ENCODE measurements at places on chromosomes 16 and 17.

DNA sequence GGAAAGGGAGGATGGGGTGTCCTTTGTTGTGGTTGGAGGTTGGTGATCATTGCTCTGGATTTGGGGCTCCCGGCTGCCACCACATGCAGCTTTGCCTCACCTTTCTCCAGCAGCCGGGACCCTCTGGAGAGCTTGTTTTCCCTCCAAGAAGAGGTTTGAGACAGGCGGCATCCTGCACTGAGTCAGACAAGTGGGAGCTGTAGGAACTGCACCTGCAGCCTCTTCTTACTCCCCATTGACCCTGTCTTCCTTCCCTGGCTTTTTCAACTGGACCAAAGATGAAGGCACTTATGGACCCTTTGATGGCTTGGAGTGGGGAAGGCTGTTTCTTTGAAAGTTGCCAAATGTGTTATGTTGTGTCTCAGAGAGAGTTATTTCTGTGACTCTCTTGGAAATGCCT, 16.6 kb downstream of the KCTD2 start:
- DNase-seq: no peak

DNA sequence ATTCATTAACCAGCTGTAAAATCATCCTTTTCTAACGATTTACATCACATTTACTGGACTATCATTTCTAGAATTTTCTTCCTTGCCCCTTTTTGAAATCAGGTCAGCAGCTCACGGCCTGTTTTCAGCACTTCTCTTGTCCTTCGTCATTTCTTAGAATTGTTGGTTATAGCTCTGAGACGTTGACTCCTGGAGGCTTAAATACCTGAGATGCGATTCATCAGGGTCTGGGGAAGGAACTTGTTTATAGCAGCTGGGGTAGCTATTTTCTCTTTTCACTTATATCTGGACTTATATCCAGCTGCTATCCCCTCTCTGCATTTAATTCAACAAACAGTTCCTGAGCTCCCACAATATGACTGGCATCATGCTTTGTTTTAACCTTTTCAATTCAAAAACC, 338.7 kb upstream of the TNRC6C start:
- no peak for DNase-seq

DNA sequence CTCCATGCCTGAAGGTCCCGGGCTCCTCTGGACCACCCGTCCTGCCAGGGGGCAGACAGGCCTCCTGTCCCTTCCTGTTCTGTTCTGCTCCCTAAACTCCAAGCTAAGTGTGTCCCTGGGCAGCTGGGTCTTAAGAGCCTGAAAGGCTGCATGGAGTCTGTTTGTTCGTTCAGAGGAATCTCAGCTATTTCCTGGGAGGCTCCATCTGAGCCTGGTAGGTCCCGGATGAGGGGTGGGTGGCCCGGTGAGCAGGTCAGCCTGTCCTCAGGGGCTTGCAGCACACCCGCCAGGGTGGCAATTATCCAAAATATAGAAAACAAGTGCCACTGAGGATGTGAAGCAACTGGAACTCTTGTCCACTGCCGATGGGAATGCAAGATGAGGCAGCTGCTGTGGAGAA, 12.6 kb downstream of the ACTG1 start:
- DNase-seq: no peak

DNA sequence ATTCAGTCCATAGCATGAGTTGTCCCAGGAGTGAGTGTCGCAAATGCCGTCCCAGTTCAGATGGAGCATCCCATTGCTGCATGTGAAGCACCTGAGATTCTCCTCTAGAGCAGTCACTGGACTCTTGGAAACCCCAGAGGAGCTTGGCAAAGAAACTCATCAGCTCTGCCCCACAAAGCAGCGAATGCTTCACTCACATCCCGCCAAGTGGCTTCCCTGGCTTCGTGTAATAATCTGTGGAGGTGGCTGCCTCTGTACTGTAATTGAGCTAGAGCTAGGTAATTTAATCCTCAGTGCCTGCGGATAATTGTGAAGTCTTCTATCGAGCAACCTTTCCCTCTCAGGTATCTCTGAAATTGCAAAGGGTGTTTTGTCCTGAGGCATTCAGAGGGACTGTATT, 107.1 kb downstream of the SNX29 start:
- DNase-seq: no peak

- DNase-seq: no peak
Observed at GRCh38 chr17:66949501-66949900, 15.0 kb upstream of the CACNG4 start.

GRCh38 chr17:80843741-80844156, 147.9 kb upstream of the CHMP6 start:
- DNase-seq: no peak

- no peak for DNase-seq
Observed at GRCh38 chr17:31677681-31678080, 181.4 kb downstream of the COPRS start.

DNA sequence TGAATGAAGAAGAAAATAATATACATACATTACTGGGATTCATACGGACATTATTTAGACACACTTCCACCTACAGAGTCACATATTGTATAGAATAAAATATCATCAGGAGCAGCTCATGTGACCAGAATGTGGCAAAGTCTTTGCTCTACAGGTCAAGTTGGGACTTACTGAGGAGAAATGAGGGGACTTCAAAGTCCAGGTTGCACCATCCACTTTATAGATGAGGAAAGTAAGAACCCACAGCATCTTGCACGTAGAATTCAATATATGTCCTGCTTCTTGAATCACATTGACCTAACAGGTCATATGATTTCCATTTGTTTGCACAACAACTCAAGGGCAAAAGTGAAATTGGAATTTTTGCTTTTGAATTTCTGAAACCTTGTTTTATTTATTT, 524.3 kb downstream of the WWOX start:
- no peak for DNase-seq

GRCh38 chr17:31428111-31428510, 36.6 kb downstream of the RAB11FIP4 start:
- DNase-seq: no peak

DNA sequence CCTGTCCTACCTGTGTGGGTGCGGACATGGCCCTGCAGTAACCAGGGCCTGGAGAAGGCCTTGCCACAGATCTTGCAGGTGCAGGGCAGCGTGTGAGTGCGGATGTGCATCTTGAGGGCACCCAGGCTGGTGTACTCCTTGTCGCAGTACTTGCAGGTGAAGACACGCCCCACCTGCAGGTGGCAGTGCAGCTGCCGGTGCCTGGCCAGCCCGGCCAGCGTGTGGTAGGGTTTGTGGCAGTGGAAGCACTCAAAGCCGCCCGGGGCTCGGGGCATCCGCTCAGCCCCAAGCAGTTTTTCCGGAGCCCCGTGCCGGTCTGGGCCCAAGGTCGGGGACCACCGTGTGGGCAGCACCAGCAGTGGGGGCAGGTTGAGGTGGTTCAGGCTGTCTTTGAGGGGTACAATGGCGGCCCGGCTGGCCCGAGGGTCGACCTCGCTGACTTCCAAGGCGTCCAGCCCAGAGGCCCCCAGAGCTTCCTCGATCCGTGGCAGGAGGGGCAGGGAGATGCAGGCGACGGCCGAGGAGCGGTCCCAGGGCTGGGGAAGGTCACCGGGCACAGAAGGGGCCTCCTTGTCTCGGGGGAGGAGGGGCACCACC, 5.1 kb downstream of the SNAI3 start:
- DNase-seq: no peak

DNA sequence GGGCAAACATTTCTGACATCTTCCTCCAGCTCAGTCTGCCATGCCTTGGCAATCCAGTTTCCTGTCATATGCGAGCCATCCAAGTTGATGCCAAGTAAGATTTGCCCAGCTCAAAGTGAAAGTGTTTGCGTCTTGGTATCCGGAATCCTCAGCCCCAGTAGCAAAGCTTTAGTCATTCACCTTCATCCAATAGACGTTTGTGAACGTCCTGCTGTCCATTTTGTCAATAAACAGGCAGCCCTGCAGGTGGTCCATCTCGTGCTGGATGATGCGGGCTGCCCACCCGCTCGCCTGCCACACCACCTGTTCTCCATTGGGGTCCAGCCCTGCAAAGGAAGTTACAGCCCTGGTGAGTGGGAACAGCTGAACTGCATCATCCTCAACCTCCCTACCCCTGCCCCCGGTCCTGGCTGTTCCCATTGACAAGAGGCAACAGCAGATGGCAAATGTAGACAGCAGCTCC, 1.5 kb downstream of the PDF start:
- DNase-seq: peak; percentile 58

GRCh38 chr17:40284085-40284713, 3.5 kb upstream of the CDC6 start:
- DNase-seq: peak; percentile 33

GRCh38 chr17:5139458-5139732, 23.6 kb downstream of the USP6 start:
- no peak for DNase-seq

GRCh38 chr17:14211801-14212200, 24.9 kb downstream of the CDRT15 start:
- no peak for DNase-seq

- DNase-seq: no peak
Observed at GRCh38 chr17:6377906-6378305, 57.0 kb downstream of the AIPL1 start.

DNA sequence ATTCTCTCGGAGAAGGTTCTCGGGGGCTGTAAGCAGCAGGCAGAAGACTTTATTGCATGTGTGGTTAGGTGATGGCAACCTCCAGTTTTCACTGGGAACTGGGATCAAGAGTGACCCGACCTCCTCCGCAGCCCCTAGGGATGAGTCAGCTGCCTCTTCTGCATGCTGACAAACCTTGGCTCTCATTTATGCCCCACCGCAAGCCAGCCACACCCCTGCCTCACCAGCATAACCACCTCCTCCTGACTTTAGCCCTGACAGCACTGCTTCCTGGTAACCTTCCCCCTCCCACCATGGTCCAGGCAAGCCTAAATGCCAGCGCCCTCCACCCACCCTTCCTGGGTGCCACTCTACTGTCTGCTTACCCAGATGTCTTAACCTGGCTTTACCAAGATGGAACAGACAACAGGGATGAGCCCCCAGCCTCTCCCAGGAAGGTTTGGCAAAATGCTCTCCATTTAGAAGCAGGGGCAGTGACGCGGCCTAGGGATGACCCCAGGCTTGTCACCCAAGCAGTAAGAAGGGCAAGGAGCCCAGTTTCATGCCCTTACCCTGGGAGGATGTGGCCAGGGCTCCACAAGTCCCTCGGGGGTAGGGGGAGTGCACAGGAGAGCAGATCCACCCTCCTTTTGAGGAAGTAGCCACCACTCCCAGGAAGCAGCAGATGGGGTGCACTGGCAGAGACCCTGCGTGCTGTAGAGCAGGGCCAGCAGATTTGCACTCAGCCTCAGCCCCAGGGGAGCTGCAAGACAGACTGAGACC, 73.5 kb downstream of the GOSR1 start:
- DNase-seq: peak; percentile 71

- no peak for DNase-seq
Observed at GRCh38 chr16:86857807-86858206, 279.5 kb downstream of the FOXL1 start.

- no peak for DNase-seq
Observed at GRCh38 chr16:46701615-46702014, 12.2 kb downstream of the ORC6 start.

DNA sequence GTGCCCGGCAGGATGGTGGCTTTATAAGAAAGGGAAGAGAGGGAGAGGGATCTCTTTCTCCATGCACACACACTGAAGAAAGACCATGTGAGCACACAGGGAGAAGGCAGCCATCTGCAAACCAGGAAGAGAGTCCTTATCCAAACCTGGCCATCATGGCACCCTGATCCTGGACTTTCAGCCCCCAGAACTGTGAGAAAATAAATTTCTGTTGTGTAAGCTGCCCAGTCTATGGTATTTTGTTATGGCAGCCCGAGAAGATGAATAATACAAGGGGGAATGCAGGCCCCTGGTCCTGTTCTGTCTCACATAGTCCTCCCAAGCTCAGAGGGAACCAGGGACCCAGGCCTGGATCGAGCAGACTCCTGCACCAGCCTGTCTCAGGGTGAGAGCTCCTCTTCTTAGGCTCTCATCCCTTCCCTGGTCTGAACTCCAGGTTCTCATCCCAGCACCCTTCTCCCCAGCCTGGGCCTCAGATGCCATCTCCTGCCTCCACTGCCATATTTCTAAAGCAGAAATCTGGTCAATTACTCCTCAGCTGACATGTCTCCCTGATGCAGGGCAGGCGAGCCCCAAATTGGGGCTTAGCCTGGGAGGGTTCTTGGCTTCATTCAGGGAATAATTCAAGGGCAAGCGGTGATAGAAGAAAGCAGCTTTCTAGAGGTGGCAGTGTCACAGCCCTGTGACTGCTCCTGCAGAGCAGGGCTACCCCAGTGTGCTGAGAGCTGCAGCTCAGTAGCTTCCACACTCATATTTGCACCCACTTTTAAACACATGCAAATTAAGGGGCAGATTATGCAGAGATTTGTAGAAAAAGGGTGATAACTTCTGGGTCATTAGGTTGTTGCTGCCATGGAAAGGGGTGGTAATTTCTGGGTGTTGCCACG, 28.8 kb downstream of the IGFBP4 start:
- no peak for DNase-seq

DNA sequence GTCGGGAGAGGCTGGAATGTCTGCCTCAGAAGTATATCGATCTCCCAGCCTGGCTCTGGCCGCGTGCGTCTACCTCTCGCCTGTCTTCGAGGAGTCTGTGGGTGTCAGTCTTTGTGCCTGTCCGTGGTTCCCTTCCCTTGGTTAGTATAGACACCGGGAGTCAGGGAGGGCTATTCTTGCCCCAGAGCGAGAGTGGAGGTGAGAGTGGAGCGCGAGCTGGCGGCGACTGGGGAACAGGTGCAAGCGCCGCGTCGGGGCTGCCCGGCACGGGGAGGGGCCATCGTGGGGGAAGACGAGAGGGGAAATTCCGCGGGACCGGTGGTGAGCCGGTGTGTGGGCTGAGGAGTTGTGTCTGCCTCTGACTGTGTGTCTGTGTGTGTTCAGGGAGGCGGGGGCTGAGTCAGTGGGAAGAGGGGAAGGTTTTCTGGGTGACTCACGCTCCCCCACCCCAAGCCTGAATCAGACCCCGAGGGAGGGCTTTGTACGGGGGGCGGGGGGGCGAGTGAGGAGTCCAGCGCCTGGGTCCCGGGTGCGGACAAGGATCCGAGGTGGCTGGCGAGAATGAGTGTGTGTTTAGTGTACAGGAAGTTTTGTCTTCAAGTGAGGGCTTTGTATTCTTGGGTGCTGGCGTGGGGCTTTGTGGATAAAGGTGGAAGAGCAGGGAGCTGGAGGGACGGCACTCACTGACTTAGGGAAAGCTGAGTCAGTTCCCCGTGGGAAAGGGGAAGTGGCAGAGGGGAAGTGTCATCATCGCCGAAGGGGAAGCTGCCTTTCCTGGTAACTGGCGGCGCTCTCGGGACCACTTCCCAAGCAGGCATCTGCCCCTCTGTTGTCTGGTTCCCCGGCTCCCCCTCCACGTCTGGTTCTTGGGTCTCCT, 8.6 kb downstream of the KDM6B start:
- DNase-seq: peak; percentile 48

DNA sequence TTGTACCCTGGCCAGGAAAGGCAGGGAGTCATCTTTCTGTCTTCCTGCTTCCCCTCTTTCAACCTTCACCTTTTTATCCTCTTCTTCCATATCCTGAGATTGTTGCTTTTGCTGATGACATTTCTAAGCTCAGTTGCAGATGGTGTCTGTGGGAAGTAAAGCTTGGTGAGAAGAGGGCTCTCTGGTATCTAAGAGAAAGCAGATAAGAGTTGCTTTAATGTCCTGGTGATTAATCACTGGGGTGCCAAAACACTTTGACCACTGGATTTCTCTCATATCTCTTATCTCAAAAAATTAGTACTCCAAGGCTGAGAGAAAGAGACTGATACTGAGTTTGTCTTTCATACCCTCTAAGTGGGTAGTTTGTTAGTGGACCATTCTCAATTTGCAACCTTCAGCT, 71.3 kb downstream of the NEUROD2 start:
- no peak for DNase-seq

GRCh38 chr16:89444151-89444723, 46.1 kb downstream of the ANKRD11 start:
- DNase-seq: no peak

- no peak for DNase-seq
Observed at GRCh38 chr17:78369791-78370381, 8.6 kb upstream of the PGS1 start.

- no peak for DNase-seq
Observed at GRCh38 chr16:72946474-72947194, 101.3 kb downstream of the ZFHX3 start.
